Activated T-helper 17 cell treated with anti-CD3 and anti-CD28 coated beads, Interleukin-2, amount 50 U/mL, for 72 hours (primary cell): ENCODE measurements at places on chromosomes 6 and 20. TPM values are rescaled to one million over a fixed set of nuclear protein-coding genes. Genes with fewer than 3 reads are reported as not detected.
A peak's percentile ranks its signal among the peaks of the same experiment; 100 is the strongest.

GRCh38 chr6:103872233-103872632, 987.5 kb downstream of the HACE1 start:
- ATAC-seq = no peak

- ATAC-seq = peak; percentile 19
These were observed 863.1 kb downstream of the MAFB start for GRCh38 chr20:39825950-39826349.

- ATAC-seq = peak; percentile 72
These were observed 11.2 kb downstream of the SLC22A1 start for GRCh38 chr6:160132776-160133338.

DNA sequence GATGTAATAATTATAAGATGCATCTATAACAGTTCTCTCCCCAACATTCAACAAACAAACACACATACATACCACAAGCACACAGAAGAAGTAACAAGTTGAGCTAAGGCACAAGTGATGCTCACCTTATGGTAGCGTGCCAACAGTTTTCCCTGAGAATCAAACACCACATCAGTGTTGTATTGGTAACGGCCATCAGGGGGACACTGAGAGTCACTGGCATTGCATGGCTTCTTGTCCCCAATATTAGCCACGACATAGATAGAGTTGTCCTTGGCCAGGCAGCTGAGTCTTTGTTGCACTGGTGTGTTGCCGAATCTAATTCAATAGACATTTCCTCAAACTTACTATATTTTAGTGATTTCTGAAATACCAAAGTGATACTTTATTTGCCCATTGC, 14.8 kb upstream of the VNN1 start:
- no peak for ATAC-seq

TRIM31 gene
- not detected for total RNA-seq
